RCC 7860 (cell line): ENCODE measurements at places on chromosomes 5 and 9.

- DNase-seq: no peak
Observed at GRCh38 chr9:135971111-135971766, 10.1 kb upstream of the UBAC1 start.

GRCh38 chr5:139747583-139748504 is 47.8 kb upstream of the PSD2 start:
- peak; percentile 79 for DNase-seq

- DNase-seq: peak; percentile 78
Observed at GRCh38 chr9:21710548-21711191, 91.8 kb upstream of the MTAP start.

DNA sequence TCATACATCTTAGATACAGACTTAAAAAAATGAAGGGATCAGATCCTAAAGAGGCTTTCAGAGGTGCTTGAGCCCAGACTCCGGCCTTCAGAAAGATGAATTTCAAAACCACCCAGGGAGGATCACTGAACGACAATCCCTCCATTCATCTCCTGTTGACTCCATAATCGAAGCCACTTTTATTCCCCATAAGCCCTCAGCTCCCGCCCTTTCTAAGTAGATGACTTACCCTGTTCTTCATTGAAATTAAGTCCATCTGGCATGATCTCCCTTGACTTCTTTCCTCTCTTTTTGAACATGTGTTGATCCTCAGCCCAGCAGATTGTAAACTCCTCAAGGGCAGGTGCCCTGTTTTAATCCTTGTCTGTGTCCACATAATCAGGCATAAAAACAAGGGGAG is 50.8 kb upstream of the ASTN2 start:
- DNase-seq: no peak

DNA sequence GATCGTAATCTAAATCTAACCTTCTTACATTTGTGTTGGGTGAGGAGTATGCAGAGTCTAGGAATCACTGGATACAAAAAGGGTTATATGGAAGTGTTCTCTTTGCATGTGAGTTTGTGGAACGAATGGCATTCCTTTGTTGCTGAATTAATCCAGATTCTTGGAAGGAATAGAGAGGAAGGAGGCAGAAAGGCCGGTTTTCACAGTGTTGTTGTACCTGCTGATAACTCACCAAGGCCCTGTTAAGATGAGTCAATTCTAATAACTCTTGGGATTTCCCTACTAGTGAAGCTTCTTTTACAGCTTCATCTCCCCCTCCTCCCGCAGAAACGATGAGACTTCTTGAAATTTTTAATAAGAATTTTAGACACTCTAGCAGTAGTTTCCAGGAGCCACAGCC is 84.0 kb downstream of the ZSWIM6 start:
- DNase-seq: no peak

GRCh38 chr5:7246287-7246686 is 149.7 kb upstream of the ADCY2 start:
- no peak for DNase-seq

DNA sequence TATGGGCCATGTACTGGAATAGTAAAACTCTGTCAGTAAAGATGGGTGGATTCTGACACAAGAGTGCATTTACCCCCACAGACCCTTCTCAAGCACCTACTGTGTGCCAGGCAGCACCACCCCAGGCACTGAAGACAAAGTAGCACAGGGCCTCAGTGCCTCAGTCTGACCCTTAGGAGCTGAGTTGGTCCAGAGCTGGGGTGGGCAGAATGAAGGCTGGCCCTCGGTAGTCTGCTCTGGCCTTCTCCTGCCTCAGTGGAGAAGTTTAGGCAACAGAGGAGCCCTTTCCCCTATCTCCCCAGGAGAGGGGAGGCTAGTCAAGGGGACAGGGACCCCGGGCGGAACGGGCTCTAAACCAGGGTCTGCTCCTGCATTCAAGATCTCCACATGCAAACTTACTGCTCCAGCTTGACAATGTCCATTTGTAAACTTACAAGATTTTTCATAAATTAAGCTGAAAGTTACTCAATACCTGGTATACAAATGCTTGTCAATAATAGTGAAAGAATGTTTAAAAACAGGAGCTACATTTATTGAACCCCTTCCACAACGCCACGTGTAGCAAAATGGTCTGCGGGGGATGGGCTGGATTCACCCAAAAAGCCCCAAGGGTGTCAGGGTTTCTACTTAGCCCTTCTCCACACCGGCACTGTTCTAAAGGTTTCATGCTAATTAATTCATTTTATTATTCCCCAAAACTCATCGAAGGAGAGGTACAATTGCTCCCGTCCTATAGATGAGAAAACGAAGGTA is 1.5 kb downstream of the VDAC1 start:
- DNase-seq: no peak

GRCh38 chr5:107916731-107917725 is 246.3 kb upstream of the EFNA5 start:
- DNase-seq: no peak

GRCh38 chr5:173913686-173914321 is 25.7 kb downstream of the CPEB4 start:
- DNase-seq: no peak

DNA sequence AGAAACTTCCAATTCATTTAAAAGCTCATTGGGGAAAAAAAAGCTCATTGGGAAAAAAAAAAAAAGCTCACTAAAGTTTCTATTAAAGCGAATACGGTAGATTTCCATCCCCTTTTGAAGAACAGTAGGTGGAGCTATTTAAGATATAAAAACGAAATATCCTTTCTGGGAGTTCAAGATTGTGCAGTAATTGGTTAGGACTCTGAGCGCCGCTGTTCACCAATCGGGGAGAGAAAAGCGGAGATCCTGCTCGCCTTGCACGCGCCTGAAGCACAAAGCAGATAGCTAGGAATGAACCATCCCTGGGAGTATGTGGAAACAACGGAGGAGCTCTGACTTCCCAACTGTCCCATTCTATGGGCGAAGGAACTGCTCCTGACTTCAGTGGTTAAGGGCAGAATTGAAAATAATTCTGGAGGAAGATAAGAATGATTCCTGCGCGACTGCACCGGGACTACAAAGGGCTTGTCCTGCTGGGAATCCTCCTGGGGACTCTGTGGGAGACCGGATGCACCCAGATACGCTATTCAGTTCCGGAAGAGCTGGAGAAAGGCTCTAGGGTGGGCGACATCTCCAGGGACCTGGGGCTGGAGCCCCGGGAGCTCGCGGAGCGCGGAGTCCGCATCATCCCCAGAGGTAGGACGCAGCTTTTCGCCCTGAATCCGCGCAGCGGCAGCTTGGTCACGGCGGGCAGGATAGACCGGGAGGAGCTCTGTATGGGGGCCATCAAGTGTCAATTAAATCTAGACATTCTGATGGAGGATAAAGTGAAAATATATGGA is at the start of gene PCDHGA12:
PCDHGA12 (plus strand) TSS at position 176 of the 782 bp plus-strand sequence; CDS start at position 429, 253 bp downstream.
- peak; percentile 35 for DNase-seq

DNA sequence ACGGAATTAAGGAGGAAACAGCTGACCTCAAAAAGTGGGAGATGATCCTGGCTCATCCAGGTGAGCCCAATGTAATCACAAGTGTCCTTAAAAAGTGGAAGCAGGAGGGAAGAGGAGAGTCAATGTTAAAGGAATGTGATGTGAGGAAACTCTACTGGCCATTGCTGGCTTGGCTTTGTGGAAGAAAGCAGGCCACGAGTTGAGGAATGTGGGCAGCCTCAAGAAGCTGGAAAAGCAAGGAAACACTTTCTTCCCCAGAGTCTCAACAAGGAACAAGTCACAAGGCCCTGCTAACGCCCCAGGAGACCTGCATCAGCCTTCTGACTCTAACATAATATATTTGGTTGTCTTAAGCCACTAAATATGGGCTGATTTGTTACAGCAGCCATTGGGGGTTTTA is 252.8 kb downstream of the PSAT1 start:
- DNase-seq: no peak

DNA sequence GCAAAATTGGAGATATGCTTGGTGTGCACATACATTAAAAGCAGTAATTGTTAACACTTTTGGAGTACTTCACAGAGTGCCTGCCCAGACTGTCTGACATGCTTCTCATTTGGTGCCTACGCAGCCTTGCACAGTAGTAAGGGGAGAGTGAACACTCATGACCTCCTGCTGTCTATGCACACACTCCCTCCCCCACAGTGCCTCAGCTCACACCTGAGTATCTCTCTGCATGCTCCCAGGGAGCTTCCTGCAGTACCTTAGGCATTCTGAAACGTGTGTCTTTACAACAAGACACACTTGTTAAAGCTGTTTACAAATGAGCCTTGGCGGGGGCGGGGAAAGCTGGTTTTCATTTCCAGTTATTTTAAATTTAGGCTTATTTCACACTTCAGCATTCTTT is 18.0 kb downstream of the MAP3K1 start:
- DNase-seq: no peak

- DNase-seq: no peak
Observed at GRCh38 chr9:95506678-95507463, 9.9 kb downstream of the PTCH1 start.

GRCh38 chr5:33857037-33857436 is 34.8 kb downstream of the ADAMTS12 start:
- DNase-seq: no peak

GRCh38 chr5:126847826-126848251 is 70.9 kb downstream of the LMNB1 start:
- DNase-seq: no peak

DNA sequence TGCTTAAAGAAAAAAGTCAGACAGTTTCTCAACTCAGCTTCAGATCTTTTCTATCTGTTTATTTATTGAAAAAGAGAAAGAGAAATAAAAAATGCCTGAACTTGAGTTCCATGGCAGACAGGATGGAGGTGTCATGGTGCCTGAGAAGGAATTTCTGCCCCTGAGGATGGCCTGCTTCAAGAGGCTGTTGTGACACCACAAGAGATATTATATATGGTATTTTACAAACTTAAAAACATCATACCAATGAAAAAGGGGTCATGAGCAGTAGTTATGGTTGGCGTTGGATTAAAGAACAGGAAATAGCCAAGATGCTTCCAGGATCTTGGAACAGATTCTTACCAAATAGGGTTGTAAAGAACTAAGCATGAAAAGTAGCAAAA is 344.6 kb downstream of the GLIS3 start:
- DNase-seq: no peak

- no peak for DNase-seq
Observed at GRCh38 chr5:67652201-67652600, 455.6 kb upstream of the CD180 start.

GRCh38 chr9:90805006-90805996 is 3.7 kb downstream of the SYK start:
- DNase-seq: no peak

DNA sequence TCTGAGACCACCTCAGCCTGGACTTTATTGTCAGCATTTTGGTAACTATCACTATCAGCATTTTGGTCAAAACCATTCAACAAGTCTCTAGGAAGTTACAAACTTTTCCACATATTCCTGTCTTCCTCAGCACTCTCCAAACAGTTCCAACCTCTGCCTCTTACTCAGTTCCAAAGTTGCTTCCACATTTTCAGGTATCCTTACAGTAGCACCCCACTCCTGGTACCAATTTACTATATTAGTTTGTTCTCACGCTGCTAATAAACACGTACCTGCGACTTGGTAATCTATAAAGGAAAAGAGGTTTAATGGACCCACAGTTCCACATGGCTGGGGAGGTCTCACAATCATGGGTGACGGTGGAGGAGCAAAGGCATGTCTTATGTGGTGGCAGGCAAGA is 551.3 kb downstream of the DMRTA1 start:
- no peak for DNase-seq

DNA sequence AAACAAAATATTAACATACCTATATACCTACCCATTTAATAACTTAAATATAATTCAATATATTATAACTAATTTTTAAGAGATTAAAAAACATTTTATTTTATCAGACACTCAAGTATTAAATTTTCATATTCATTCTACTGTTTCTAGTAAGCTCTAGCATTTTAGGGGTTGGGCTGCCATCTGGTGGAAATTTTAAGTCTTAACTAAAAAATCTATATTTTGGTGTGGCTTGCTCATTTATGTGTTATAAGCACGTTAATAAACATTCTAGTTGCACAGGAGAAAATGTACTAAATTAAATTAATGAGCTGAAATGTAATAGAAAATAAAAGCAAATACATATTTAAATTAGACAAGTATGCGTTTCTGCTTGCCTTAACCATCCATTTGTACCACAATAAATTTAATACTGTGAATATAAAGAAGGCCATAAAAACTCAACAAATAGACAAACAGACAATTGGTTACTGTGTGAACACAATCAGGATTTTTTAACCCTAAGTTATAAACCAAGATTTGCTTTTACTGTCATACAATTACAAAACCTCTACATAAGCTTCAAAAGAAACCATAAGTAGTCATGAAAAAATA is 1728.3 kb upstream of the CDH9 start:
- DNase-seq: peak; percentile 56

- no peak for DNase-seq
Observed at GRCh38 chr5:32055891-32056866, 117.9 kb downstream of the GOLPH3 start.

- DNase-seq: no peak
Observed at GRCh38 chr9:80843028-80843427, 846.3 kb downstream of the TLE1 start.

- no peak for DNase-seq
Observed at GRCh38 chr5:14256756-14257393, 113.7 kb downstream of the TRIO start.

GRCh38 chr9:83422527-83422926 is 115.7 kb downstream of the FRMD3 start:
- no peak for DNase-seq

DNA sequence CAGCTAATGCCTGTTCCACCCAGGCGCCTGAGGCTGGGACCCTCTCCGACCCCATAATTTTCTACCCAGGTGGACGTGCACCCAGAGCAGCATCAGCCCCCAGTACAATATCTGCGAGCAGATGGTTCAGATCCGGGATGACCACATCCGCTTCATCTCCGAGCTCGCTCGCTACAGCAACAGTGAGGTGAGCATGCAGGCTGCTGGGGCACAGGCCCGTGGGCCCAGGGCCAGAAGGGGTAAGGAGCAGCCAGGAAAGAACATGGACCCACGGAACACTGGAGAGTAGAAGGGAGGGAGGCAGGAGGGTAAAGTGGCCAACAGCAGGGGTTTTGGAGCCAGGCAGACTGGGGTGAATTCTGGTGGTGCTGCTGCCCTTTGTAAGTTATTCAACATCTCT is 45.7 kb downstream of the CYFIP2 start:
- no peak for DNase-seq

DNA sequence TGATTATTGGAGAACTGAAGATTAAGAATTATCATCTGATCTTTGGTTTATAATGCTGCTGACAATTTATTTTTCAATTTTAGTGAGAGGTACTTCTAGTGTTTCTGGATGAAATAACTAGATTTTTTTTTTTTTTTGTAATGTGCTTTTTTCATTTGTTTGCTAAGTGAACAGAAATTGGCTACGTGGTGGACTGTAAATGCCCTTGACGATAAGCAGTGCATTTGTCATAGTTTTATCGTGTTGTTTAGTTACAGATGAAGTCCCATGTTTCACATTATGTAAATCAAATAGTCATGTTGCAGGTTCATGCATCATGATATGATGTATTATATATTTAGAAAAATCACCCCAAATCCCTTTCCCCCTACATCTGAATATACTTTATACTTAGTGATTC is 81.0 kb downstream of the ADAMTS19 start:
- DNase-seq: no peak

GRCh38 chr9:35516479-35516878 is 26.6 kb downstream of the RUSC2 start:
- DNase-seq: peak; percentile 78
